ENCODE measurements at places on chromosomes 6 and 20. TPM values are rescaled to one million over a fixed set of nuclear protein-coding genes. Genes with fewer than 3 reads are reported as not detected.

- no peak for DNase-seq
These were observed 77.8 kb downstream of the ARHGAP18 start for GRCh38 chr6:129632172-129632613.

DNA sequence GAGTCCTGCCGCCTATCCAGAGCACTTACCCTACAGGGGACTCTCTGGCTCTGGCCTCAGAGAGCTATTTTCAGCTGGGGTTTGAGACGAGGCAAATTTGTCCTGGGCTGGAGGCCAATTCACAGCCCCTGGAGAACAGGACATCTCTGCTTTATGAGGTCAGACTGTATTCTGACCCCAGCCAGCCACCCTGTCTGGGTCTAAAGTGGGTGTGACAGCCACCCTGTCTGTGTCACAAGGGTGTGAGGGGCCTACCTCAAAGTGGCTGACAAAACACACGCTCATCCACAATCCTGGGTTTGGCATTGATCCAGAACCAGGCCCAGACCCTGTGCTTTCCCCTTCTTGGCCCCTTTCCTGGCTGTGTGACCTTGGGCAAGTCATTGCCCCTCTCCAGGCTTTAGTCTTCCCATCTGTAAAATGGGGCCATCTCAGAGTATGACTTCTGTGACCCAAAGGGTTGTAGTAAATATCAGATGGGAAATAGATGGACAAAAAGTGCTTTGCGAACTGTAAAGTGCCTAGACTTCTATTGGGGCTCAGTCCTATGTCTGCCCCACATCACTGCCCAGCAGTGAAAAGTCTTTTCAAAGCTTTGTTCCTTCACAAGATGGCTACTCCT lies 44.1 kb upstream of the TGM2 start:
- DNase-seq = no peak

GRCh38 chr20:32534661-32535240 lies 50.4 kb downstream of the NOL4L start:
- no peak for DNase-seq

GRCh38 chr20:53312957-53313356 lies 280.7 kb downstream of the ZNF217 start:
- DNase-seq = no peak

DNA sequence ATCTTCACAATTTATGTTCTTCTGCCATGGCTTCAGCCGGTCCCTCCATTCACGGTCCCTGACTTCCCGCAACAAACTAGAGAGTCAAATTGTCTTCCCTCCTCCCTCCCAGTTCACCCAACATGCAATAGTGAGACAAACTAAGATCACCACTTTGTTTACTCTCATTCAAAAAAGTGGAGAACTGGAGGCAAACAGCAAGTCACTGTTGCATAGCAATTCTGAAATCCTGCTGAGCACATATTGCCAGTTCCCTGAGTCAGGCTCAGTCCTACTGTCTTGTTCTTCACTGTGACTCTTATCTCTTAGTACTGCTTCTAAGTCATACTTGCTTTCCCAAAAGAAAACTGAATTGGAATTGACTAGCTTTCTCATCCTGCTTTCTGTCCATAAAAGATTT lies 287.2 kb upstream of the SASH1 start:
- no peak for DNase-seq

- no peak for DNase-seq
These were observed 42.4 kb upstream of the TMX4 start for GRCh38 chr20:8061861-8062518.

DNA sequence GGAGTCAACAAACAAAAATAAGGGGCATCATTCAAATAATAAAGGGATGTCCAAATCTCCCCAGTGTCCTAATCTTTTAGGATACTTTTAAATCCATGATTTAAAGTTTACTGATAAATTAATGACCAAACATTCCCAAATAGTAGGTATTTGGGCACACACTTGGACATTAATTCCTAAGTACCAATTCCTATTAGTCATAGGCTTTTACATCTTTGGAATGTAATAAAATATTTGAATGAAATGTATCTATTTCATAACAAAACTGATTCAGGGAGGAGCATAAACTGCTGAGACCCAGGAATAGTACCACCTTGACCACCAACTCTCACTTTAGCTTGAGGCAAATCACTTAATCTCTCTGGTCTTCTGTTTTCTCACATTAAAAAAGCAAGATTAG lies 44.3 kb downstream of the VGLL2 start:
- DNase-seq = no peak

- no peak for DNase-seq
These were observed 72.2 kb upstream of the NAA20 start for GRCh38 chr20:19944772-19945459.

- DNase-seq = no peak
These were observed 567.7 kb downstream of the TFAP2B start for GRCh38 chr6:51386347-51386836.

DNA sequence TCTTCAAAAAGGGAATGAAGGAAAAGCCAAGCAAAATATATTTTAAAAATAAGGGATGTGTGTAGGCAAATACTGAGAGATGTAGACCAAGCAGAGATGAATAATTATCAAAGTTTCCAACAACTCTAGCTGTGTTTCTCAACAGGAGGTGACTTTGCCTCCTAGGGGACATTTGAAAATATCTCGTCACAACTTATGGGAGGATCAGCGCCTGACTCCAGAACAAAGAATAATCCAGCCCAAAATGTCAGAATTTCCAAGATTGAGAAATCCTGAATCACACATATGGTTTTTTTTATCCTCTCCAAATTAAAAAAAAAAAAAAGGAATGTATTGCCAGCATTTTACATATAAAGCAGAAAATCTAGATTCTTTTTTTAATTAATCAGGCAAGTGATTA lies 241.2 kb upstream of the ZFP64 start:
- no peak for DNase-seq

- no peak for DNase-seq
These were observed 70.6 kb upstream of the CNR1 start for GRCh38 chr6:88236612-88237360.

Gene FRK
- 27.1 TPM for total RNA-seq

Gene POM121L2
- 0.13 TPM for total RNA-seq

Gene BCAS1
- total RNA-seq = 154 TPM

Gene FAM209B
- 0.37 TPM for total RNA-seq

Gene LATS1
- 17.2 TPM for total RNA-seq

Gene SASH1
- total RNA-seq = 16.4 TPM

Gene PPP1R14C
- total RNA-seq = 27.3 TPM

All from colonic mucosa (tissue), 4 donors.